ENCODE measurements at places on chromosomes 5 and 9. TPM values are rescaled to one million over a fixed set of nuclear protein-coding genes. Genes with fewer than 3 reads are reported as not detected.

TRPM6 gene
- 48.0 TPM for total RNA-seq

NEURL1B gene
- 90.8 TPM for total RNA-seq

FOXD4L5 gene
- total RNA-seq, result 0.24 TPM

SPEF2 gene
- 5.0 TPM for total RNA-seq

SPATA31A5 gene
- total RNA-seq, result not detected

SNX30 gene
- total RNA-seq, result 35.3 TPM

FAM163B gene
- 0.27 TPM for total RNA-seq

ARID3C gene
- total RNA-seq, result not detected

AUH gene
- total RNA-seq, result 36.0 TPM

GFI1B gene
- 0.89 TPM for total RNA-seq

JAKMIP2 gene
- total RNA-seq, result 1.1 TPM

SOWAHA gene
- 36.0 TPM for total RNA-seq

SLC4A9 gene
- total RNA-seq, result 0.42 TPM

DND1 gene
- 1.0 TPM for total RNA-seq

SGCD gene
- 1.0 TPM for total RNA-seq

OBP2B gene
- total RNA-seq, result not detected

SPINK9 gene
- total RNA-seq, result not detected

CCL21 gene
- 27.5 TPM for total RNA-seq

SLC34A1 gene
- not detected for total RNA-seq

SLC35A4 gene
- 121 TPM for total RNA-seq

MCCC2 gene
- 59.5 TPM for total RNA-seq

TAF1L gene
- total RNA-seq, result not detected

ADRB2 gene
- total RNA-seq, result 1.4 TPM

GMCL2 gene
- not detected for total RNA-seq

CKMT2 gene
- total RNA-seq, result 0.64 TPM
